Activated naive CD4-positive, alpha-beta T cell treated with anti-CD3 and anti-CD28 coated beads, Interleukin-2, amount 50 U/mL, for 72 hours (primary cell): ENCODE measurements at places on chromosomes 5 and 9.

GRCh38 chr5:85466423-85466822 lies 1081.7 kb upstream of the EDIL3 start:
- DNase-seq: no peak

GRCh38 chr9:35618854-35619799 lies 914 bp upstream of the CD72 start:
- DNase-seq: peak; percentile 72

DNA sequence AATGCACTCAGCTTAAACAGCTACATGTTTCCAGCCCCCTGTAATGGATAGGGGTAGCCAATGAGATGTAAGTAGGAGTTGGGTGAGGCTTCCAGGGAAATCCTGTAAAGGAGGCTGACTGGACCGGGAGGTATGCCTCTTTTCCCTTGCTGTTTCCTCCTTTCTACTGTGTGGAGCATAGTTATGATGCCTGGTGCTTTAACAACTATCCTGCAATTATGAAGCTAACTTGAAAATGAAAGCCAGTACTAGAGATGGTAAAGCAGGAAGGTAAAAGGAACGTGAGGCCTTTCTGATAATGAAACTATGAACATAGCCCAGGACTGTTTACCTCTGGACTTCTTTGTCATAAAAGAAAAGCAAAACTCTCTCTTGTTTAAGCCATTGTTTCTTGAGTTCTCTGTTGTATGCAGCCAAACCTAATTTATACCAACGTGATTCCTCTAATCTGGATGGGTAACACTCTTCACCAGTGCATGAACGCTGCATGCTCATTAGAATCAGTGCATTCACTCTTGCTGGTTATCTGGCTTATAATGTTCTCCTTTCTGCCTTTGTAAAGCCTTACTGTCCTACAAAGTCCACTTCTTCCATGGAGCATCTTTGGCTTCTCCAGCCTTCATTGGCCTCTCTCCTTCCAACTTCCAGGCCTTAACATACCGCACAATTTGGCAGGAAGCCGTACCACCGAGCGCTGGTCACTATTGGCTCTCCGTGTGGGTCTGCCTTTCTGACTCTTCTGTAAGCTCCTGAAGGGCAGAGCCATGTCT lies 8.3 kb upstream of the ARHGEF28 start:
- no peak for DNase-seq

GRCh38 chr5:139709582-139710318 lies 61.6 kb downstream of the CXXC5 start:
- no peak for DNase-seq

DNA sequence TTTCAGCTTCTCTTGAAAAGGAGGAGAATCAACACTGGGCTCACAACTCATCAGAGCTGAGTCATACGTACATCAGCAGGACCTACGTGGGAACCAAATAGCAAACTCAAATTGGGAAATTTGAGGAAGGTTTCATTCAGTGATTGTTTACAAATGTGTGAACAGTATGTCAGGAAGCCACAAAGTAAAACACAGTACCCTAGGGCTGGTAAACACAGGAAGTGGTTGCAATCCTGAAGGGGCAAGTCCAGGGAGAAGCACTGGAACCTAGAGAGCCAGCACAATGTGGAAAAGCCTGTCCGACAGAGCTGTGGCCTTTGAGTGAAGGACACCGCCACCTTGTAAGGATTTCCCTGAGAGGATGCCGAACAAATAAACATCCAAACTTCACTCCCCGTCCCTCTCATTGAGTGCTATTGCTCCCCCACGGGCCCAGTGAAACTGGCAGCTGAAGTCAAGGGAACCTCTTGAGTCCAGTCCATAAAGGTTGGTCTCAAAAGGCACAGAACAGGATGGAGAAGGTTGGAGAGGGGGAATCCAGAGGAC lies 26.7 kb upstream of the RICTOR start:
- no peak for DNase-seq

DNA sequence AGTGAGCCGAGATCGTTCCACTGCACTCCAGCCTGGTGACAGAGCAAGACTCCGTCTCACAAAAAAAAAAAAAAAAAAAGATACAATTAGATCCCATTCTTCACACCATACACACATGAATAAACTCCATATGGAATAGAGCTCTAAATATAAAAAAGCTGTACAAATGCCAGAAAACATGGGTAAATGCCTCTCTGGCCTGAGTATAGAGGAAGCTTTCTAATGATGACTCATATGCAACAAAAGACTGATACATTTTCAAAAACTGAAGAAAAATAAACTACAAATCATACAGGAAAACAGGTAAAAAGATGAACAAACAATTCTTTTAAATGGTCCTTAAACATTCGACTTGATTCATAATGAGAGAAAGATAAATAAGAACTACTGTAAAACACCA lies 8.6 kb downstream of the ZFP62 start:
- no peak for DNase-seq

- DNase-seq: no peak
These were observed 1800.2 kb downstream of the MAT2B start for GRCh38 chr5:165305596-165305995.

- DNase-seq: no peak
These were observed 47.9 kb downstream of the COL5A1 start for GRCh38 chr9:134689321-134690181.

GRCh38 chr9:98927724-98928123 lies 16.0 kb upstream of the COL15A1 start:
- DNase-seq: no peak

DNA sequence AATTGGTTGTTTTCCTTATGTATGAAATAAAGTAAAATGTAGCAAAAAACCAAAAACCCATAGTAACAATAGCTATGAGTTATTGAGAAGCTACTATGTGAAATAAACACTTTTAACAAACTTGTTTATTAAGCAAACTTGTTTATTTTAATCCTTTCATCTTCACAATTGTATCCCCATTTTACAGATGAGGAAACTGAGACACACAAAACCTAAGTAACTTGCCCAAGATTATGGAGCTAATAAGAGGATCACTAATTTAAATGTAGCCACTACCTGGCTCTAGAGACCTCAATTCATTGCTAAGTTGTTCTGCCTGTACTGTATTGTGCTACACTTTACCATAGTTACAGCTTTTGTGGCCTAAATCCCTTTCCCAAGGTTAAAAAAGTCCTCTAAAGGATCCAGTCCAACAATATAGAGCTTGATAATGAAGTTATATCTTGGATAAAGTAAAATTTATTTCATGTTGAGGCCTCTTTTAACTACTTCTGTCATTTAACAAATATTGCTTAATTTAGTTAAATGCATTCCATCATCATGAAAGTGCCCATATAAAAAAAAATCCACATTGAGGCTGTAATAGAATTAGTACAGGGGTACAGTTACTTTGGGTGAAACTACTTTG lies 22.1 kb downstream of the HOMER1 start:
- no peak for DNase-seq

GRCh38 chr9:79661886-79662536 lies 90.2 kb downstream of the TLE4 start:
- DNase-seq: no peak

GRCh38 chr9:134640506-134641172 lies 964 bp upstream of the COL5A1 start:
- no peak for DNase-seq

DNA sequence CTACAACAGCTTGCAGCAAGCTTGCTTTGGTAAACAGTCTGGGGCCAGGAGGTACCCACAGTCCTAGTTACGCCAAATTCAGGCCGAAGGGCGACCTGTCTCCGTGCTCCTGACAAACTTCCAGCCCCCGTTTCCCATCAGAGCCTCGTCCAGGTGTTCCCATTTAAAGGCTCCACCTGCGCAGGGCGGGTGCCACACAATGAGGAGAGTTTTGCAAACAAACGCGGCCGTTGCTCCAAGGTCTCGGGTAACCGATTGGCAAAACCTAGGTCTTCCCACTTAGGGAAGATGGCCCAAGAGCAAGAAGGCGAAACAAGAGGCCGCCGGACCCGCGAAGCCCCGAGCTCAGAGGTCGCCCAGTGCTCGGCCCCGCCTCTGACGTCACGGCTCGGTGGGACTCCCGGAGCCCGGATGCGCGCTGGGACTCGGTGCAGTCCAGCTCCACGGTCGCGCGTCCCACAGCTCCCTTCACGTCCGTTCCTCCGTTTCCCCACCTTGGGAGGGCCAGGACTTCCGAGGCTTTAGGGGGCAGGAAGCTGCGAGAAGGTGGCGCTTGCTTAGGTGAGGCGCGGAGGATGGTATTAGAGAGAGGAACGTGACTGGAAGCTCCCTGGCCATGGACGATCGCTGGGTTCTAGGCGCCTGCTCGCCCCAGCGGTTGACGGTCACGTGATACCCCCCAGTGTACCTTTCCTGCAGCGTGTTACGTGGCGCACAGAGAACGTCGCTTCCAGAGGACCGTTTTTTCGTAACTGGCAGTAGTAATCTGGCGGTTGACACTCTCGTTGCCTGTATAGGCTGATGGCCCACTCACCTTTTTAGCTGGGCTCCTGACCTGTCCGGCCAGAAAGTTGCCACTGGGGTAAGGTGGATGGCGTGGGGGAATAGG lies 41.8 kb upstream of the KDM4C start:
- peak; percentile 43 for DNase-seq

DNA sequence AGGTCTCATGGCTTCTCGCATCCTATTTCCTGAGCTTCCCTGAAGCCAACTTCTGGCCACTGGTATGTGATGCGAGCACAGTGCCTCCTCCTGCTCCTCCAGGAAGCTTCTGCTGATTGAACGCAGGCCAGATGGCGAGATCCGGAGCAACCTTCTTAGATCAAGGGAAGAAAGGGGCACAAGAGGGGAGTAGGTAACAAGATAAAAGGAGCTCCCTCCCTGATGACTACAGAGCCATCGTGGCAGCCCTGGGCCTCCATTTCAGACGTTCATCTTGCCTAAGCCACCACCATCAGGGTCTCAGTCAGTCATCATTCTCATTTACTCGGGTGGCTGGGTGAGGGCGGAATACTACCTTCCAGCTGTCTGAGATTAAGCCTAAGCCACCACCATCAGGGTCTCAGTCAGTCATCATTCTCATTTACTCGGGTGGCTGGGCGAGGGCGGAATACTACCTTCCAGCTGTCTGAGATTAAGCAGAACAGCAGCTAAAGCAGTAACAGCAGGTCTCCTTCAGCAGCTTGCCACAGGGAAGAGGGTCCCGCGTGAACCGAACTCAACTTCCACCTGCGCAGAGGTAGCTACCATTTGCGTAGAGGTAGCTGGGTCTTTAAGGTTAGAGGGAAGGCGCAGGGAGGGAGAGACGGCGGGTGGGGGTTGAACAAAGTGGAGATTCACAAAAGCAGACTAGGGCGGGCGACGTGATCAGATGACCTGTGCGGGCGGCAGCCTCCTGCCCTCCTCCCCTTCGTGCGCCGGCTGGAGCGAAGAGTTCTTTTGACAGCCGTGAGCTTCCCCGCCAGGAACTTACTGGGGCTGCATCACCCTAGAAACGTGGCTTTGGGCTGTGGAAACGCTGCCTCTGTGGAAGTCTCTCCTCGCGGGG lies 27.9 kb upstream of the MGAT1 start:
- DNase-seq: no peak

DNA sequence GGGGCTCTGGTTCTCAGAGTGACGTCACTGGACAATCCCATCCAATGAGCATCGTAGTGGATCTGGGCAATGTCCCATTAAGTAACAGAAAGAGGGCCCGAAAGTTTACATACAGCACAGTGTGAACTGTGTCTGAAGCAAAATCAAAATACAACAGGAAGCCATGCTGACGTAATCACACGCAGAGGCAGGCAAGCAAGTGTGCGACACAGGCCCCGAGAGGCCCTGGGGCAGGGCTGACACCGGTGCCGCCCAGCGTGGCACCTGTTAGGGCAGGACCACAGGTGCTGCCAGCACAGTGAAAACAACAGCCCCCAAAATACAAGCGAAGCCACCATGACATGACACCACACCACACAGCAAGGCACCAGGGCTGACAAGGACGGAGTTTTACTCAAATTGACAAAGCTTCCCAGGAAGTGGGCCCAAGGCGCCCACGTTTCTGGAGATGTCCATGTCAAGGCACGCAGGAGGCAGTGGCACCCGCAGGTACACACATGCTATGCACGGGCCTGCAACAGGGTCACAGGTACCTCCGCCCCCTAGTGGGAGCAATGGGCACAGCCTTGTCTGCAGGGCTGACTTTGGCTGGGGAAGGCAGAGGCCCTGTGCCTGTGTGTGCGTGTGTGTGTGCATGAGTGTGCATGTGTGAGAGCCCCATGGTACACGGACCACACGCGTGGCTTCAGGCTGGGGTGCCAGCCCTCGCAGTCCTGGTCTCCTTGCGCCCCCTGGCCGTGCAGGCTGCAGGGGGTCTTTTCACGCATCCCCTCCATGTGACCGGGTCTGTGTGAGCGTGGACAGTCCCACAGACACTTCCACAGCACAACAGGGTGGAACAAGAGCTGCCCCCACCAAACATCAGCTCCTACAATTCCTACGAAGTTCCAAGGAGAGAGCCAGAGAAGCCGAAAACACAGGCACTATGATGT lies 19.6 kb downstream of the QSOX2 start:
- no peak for DNase-seq

DNA sequence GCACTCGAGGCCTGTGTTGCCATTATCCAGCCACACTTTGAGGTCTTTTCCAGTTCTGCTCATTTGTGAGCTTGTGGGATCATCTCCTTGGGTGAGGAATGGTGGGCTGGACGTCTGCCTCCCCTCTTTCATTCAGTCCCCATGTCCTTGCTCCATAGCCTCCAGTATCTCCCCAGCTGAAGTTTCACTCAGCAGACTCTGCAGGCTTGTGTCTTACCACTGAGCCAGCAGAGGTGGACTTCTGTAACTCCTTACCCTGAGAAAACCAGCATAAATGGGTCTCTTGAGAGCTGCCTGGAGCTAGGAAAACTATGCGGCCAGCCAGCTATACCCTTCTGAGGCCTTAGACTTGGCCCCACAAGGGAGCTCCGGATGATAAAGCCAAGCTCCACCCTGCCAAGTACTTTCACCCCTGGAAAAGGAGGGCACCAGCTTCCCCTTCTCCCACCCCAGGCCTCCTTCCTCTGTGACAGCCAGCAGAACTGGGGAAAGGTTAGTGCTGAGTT lies 12.2 kb downstream of the IRF1 start:
- no peak for DNase-seq

- DNase-seq: no peak
These were observed 970.0 kb downstream of the MAT2B start for GRCh38 chr5:164475339-164475977.

DNA sequence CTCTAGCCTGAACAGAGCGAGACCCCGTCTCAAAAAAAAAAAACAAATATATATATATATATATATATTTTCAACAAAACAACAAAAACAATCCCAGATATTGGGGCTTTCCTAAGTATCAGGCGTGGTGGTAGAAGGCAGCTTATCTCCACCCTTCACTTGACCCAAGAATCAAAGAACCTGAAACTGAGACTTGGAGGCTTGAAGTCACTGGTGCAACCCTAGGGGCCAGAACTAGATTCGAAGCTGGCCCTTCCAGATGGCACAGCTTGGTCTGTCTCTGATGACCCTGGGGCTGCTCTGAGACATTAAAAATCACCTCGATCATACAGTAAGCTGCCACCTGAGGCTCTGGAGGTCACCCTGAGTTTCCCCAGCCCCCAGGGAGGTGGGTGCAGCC lies 1.3 kb upstream of the KCNMB1 start:
- no peak for DNase-seq

GRCh38 chr5:149528281-149529060 lies 22.8 kb downstream of the CSNK1A1 start:
- no peak for DNase-seq

- no peak for DNase-seq
These were observed 98.4 kb downstream of the SCAMP1 start for GRCh38 chr5:78458843-78459242.

- peak; percentile 77 for DNase-seq
These were observed 55.8 kb downstream of the SLC22A5 start for GRCh38 chr5:132425009-132425937.

GRCh38 chr5:75667586-75667985 lies 49.7 kb downstream of the POC5 start:
- DNase-seq: no peak
